ENCODE measurements at places on chromosomes 11 and 22. TPM values are rescaled to one million over a fixed set of nuclear protein-coding genes. Genes with fewer than 3 reads are reported as not detected.

BTBD18 gene
- total RNA-seq, result not detected

SAAL1 gene
- 19.4 TPM for total RNA-seq

USP2 gene
- total RNA-seq, result 1.00 TPM

TSPAN18 gene
- total RNA-seq, result not detected

PHLDB1 gene
- total RNA-seq, result 50.1 TPM

B3GAT3 gene
- 50.9 TPM for total RNA-seq

CLNS1A gene
- total RNA-seq, result 170 TPM

CHRM4 gene
- total RNA-seq, result not detected

SLCO2B1 gene
- total RNA-seq, result 1.2 TPM

NOX4 gene
- total RNA-seq, result 6.7 TPM

ETS1 gene
- total RNA-seq, result 51.9 TPM

MEI1 gene
- total RNA-seq, result 2.1 TPM

TRIM48 gene
- not detected for total RNA-seq

RBMXL2 gene
- total RNA-seq, result 0.11 TPM

CD82 gene
- 22.2 TPM for total RNA-seq

MRPL49 gene
- total RNA-seq, result 43.4 TPM

BIRC3 gene
- total RNA-seq, result 0.89 TPM

AIFM3 gene
- total RNA-seq, result 0.33 TPM

ALDH3B2 gene
- total RNA-seq, result not detected

APOA4 gene
- not detected for total RNA-seq

VWCE gene
- total RNA-seq, result 0.11 TPM

OAF gene
- 43.6 TPM for total RNA-seq

OR2AG1 gene
- total RNA-seq, result not detected
